Activated T-helper 1 cell treated with Interleukin-2 at 50 U/mL for 16 hours (primary cell): ENCODE measurements at places on chromosomes 4 and X.

DNA sequence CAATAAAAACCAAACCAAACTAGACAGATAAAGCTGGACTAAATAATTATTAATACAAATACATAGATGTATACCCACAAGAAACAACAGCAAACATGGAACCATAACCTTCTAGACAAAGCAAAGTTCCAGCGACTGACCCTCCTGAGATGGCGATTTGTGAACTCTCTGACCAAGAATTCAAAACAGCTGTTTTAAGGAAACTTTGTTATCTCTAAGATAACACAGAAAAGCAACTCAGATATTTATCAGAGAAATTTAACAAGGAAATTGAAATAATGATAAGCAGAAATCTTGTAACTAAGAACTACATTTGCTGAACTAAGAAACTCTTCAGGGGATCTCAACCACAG is 23.4 kb upstream of the MTHFD2L start:
- no peak for DNase-seq

GRCh38 chr4:139631791-139632190 is 33.8 kb upstream of the MGST2 start:
- no peak for DNase-seq

GRCh38 chr4:113840861-113841260 is 79.3 kb upstream of the CAMK2D start:
- DNase-seq, result no peak

DNA sequence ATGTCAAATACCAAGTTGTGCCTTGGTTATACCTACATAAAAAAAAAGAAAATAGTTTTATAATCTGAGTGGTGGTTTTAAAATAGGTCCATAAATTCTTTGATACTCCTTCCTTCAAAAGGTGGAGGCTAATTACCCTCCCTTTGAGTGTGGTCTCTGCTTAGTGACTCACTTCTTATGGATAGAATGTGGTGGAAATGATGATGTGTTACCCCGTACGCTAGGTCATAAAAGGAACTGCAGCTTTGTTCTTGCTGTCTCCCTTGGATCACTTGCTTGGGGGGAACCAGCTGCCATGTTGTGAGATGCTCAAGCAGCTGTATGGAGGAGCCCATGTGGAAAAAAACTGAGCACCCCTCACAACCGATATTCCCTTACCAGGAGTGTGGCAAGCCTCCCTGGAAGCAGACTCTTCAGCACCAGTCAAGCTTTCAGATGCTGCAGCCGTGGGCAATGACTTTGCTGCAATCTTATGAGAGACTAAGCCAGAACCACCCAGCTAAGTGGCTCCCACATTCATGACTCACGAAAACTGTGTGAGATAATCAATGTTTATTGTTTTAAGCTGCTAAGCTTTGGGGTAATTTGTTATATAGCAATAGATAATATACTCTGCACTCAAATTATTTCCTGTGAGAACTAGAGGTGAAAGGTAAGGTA is 195.0 kb upstream of the GATB start:
- no peak for DNase-seq

- DNase-seq, result no peak
Observed at GRCh38 chr4:39032218-39033085, at the start of gene TMEM156. Gene TMEM156 (minus strand): TSS chr4:39032409. CDS start chr4:39032313, 96 bp downstream.

GRCh38 chrX:126820700-126821420 is 1.3 kb downstream of the PRR32 start:
- no peak for DNase-seq

GRCh38 chr4:177285953-177286352 is 23.7 kb upstream of the NEIL3 start:
- no peak for DNase-seq

- no peak for DNase-seq
Observed at GRCh38 chrX:51151734-51152133, 180.9 kb upstream of the NUDT10 start.
